ENCODE measurements at places on chromosomes 6 and 20.
A peak's percentile ranks its signal among the peaks of the same experiment; 100 is the strongest.

- DNase-seq = no peak
Observed at GRCh38 chr6:35049900-35050756, 91.0 kb downstream of the TCP11 start.

DNA sequence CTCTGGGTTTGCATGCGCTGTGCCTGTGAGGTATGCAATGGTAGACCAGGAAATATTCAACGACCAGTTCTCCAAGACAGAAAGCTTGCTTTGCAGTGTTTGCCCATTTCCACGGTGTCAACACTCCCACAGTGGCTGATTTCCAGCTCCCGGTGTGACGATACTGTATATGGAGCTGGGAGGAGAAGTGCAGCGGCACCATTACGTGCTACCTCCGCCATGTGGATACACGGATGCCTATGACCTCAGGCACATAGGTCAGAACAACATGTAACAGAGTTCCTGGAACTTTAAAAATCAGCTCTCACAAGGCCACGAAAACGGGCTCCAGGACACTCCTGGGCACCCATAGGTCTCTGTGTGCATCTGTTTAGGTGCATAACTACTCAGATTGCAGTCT, 51.1 kb downstream of the NFATC2 start:
- no peak for DNase-seq

DNA sequence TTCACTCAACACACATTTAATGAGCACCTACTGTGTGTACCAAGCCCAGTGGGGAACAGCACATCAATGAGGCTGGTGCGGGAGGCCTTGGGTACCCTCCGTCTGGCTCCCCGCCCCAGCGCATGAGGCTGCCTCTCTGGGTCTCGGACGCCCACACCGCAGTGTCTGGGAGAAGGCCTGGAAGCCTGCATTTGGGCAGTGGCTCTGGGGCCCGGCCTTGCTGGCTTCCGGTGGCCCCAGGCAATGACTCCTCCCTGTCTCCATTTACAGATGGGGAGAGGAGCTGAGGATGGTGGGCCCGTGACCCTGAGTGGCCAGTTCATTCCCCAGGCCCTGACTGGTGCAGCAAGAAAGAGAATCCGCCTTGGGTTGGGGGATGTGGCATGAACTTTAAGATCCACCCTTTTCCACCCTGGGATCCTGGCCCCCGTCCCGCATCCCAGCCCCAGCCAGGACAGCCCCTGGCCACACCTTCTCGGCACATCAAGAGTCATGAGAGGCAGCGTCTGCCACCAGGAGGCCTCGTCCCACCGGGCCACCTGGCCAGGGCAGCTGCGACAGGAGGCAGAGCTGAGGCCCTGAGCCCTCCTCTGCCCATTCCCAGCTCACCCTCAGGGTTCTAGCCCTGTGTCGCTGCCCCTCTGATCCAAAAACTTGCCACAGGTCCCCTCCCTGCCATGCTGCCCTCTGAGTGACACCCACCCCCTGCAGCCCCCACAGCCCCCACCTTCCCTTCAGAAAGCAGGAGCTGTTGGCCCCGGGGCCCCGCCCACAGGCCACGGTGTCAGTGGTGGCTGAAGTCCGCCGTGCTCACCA, 17.5 kb upstream of the MRGBP start:
- DNase-seq = no peak

- no peak for DNase-seq
Observed at GRCh38 chr20:2984956-2985661, 58.3 kb upstream of the GNRH2 start.

GRCh38 chr6:158907931-158908330, 88.8 kb upstream of the EZR start:
- no peak for DNase-seq

DNA sequence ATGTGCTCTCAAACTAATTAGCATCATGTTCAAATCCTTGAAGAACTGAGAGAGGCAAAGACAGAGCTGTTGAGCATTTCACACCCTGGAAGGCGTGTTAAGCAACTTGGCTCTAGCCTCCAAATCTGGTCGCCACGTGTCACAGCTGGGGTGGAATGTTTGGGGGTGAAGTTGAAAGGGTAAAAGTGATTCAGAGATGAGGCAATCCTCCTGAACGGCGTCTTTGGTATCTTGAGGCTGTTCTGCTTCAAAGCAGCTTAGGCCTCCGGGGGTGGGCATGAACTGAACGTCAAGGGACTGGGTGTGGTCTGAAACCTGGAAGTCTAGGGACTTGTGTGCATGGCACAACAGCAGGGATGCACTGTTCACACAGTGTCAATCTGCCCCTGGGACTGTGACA, 62.3 kb downstream of the TRAM2 start:
- DNase-seq = no peak

GRCh38 chr6:25882051-25882496, 8.0 kb upstream of the SLC17A3 start:
- peak; percentile 23 for DNase-seq

DNA sequence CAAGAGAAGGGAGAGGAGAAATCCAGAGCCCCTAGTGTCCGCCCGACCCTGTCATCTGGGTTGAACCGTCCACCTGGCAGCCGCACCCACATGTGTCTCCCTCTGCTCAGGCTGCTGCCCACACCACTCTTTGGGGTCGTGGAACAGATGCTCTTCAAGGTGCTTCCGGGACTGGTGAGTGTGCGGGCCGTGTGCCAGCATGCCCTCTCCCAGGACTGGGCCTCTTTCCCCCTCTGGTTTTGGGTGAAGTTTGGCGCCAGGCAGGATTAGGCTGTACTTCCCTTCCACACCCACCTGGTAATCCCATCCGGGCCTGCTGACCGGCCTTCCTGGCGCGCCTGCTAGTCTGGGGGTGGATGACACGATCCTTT, 7.9 kb downstream of the BPIFB3 start:
- DNase-seq = no peak

- no peak for DNase-seq
Observed at GRCh38 chr20:59412875-59413284, 112.5 kb downstream of the EDN3 start.

DNA sequence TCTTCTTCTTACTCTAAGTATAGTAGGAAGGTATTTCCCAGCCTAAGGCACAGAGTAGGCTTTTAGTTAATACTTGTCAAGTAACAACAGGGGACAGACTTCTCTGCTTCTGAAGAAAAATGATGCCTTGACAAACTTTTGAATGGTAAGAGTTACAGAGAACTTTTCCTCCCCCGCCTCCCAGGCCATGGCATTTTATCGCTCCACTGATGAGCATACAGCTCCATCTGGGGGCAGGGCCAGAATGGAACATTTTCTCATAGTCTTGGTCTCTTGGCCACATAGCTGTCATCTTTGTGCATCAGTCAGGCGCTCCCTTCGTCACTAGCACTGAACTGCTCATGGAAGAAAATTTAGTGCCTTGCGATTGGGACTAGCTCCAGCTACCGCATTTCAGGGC, 1066.8 kb upstream of the CITED2 start:
- DNase-seq = no peak

DNA sequence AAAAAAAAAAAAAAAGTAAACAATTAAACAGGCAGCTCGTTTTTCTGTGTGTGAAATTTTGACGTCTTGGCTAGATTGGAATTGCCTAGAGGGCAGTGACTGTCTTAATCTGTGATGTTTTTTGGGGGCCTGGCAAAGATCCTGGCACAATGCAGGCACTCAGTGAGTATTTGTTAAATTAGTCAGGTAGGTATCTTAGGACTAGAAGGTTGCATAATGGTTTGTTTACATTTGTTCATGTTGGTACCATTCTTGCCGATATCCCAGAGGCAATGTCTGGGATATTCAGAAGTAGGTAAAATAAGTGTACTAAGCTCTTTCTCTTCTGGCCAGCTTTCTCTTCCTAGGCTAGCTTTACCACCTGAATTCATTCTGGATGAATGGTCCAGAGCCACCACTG, 2.5 kb downstream of the AAR2 start:
- DNase-seq = no peak

- no peak for DNase-seq
Observed at GRCh38 chr6:912871-913835, 220.2 kb upstream of the EXOC2 start.

DNA sequence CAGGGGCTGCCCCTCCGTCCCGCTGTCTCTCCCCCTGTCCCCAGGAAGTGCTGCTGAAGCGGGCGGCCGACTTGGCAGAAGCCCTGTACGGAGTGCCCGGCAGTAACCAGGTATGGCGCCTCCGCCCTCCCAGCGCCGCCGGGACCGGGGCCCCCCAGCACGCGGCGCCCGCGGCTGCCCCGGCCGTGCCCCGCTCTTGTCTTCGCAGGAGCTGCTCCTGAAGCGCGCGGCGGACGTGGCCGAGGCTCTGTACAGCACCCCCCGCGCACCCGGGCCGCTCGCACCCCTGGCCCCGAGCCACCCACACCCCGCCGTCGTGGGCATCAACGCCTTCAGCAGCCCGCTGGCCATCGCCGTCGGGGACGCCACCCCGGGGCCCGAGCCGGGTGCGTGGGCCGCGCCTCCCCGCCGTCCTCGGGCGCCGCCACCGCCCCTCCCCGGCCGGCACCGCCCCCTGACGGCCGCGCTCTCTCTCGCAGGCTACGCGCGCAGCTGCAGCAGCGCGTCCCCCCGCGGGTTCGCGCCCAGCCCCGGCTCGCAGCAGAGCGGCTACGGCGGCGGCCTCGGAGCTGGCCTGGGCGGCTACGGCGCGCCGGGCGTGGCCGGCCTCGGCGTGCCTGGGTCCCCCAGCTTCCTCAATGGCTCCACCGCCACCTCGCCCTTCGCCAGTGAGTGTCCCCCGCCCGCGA, 48.4 kb downstream of the CPXM1 start:
- DNase-seq = no peak

- no peak for DNase-seq
Observed at GRCh38 chr20:40766790-40767614, 78.0 kb upstream of the MAFB start.

DNA sequence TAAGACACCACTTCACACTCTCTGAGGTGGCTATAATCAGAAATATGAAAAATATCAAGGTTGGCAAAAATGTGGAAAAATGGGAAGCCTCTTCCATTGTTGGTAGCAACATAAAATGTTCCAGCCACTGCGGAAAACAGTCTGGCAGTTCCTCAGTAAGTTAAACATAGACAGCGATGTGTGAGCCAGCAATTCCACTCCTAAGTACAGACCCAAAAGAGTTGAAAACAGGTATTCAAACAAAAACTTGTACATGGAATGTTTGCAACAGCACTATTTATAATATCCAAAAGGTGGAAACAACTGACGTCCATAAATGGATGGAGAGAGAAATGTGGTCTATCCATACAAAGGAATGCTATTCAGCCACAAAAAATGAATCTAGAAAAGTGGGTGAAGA, 7.4 kb upstream of the PPDPF start:
- DNase-seq = no peak

DNA sequence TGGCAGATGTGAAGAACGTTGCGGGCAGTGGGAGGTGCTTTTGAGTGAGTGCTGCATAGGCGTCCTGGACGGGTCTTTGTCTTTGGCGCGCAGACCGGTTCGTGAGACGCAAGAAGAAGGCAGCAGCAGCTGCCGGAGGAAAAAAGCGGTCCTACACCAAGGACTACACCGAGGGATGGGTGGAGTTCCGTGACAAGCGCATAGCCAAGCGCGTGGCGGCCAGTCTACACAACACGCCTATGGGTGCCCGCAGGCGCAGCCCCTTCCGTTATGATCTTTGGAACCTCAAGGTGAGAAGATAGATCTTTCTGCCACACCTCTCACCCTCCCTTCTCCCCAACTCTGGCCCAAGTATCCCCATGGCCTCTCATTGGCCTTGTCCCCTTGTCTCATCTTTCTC, 1.1 kb downstream of the ABT1 start:
- DNase-seq = no peak

GRCh38 chr20:3759316-3759823, 8.2 kb downstream of the ADISSP start:
- no peak for DNase-seq

- DNase-seq = no peak
Observed at GRCh38 chr6:166112580-166112979, 55.1 kb downstream of the TBXT start.

DNA sequence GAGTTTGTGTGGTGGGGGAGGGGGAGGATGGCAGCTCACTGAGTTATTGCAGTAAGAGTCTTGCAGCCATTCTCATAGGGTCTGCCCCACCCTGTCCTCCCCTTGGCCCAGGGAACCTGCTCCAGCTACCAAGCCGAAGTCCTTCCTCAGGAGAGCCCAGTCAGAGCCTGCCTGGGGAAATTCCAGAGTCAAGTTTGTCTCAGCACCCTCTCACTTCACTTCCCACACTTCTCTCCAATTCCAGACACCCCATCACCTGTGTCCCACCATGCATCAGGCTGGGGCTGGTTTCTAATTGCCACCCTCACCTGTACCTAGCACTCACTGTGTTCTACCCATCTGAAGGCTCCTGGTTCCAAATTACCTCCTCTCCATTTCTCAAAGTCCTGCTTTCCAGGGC, 10.3 kb upstream of the SLC22A16 start:
- DNase-seq = no peak

DNA sequence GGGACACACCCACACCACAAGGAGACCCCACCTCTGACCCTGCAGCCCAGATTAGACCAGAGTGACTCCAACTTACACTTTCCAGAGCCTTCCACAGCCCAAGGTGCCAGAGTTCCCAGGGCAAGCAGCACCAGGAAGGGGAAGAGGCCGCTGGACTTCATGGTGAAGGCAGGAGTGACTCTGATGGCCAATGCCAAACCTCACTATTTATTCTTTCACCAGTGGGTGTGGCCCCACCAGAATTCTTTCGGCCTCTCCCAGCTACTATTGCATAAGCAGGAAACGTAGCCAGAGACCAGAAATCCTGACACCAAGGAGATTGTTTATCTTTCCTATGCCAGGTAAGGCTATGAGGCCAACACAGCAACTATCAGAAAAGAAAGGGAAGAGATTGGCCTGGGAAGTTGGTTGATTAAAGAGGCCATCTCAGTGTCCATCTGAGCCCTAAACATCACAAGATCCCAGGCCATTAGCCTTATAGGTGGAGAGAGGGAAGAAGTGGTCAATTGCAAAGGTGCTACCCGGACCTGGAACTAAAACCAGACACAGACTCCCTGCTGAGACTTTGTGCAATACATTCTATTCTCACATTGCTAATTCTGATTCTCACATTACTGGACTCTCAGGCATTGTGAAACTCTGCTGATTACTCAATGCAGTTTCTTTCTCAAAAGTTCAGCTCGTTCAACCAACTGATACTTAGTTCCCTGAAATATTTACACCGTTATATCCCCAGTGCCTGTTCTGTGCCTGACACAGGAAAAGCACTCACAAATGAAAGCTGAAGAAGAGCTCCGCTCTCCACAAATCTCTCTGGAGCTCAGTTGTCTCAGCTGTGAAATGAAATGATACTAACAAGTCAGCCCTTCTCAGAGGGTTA, at the start of gene SLPI:
Gene SLPI, minus strand, starts transcription at position 182 of the 880 bp plus-strand sequence. Its CDS starts 21 bp downstream, at position 161.
- no peak for DNase-seq

- DNase-seq = no peak
Observed at GRCh38 chr6:152380351-152380767, 256.8 kb downstream of the SYNE1 start.

DNA sequence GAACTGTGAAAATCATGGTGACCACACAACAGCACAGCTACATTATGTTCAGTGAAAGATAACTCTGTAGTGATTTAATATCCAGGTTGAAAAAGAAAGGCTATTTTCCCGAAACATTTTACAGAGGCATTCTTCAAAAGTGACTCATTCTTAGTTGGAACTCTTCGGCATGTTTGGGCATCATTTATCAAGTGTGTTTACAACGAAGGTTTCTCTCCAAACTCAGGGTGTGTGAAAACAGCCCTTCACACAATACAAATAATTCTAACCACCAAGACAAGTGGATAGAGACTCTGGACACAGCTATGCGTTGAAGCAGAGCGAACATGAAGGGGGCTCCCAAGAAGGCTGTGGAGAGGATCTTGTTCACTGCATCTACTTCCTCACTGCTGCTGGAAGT, 57.6 kb downstream of the CBLN4 start:
- DNase-seq = no peak

GRCh38 chr20:49432550-49432949, 49.9 kb downstream of the KCNB1 start:
- no peak for DNase-seq

All from progenitor cell of endocrine pancreas (in vitro differentiated cells).